ENCODE measurements at places on chromosomes 16 and 17.

- no peak for DNase-seq
Observed at GRCh38 chr16:58513874-58514273, 1.4 kb upstream of the SETD6 start.

DNA sequence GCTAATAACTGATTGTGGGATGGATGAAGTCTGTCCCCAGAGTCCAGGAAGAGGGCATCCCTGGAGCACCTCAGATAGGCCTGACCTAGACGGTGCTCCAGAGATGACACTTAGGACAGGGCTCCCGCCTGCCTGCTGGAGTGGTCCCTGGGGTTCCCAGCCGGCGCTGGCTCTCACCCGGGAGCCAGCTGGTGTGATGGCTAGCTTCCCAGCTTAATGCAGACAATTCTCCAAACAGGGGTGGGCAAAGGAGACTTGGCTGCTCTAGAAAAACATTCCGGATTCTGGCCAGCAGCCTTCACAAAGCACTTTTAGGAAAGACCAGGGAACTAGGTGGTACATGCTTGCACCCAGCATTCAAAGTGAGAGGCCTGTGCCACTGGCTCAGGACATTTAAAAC lies 18.6 kb downstream of the ACE start:
- no peak for DNase-seq

DNA sequence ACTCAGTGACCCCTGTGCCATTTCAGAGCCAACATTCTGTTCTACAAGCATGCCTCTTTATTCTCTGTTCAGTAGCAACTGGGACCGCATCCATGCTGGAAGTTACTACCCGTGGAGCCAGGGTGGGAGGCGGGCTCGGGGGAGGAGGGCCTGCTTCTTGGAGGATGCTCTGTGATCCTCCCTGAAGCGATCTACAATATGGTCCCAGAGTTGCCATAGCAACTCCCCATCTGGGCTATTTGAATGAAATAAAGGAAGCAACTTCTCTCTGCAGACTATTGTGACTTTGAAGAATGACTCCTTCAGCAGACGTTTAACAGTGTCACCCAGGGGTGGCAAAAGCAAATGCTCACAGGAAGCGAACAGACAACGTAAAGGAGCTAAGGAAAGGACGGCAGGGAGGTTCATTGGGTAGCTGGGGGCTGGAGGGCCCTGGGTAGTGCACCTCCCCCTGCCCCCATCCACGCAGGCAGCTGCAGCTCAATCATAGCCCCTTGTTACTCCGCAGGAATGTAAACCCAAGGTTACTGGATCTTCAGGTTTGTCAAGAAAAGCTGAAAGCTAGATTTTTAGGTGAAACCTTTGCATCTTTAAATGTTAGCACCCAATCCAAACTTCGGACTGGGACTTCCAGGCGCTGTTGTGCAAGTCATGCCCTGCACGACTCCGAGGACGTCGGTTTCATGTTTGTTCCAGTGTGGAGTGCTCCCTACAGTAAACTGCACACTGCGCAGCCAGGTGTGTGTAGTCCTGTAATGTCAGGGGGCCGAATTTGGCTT lies 51.1 kb upstream of the MEAK7 start:
- DNase-seq: no peak

- DNase-seq: no peak
Observed at GRCh38 chr17:75459246-75459589, 2.8 kb downstream of the TMEM94 start.

DNA sequence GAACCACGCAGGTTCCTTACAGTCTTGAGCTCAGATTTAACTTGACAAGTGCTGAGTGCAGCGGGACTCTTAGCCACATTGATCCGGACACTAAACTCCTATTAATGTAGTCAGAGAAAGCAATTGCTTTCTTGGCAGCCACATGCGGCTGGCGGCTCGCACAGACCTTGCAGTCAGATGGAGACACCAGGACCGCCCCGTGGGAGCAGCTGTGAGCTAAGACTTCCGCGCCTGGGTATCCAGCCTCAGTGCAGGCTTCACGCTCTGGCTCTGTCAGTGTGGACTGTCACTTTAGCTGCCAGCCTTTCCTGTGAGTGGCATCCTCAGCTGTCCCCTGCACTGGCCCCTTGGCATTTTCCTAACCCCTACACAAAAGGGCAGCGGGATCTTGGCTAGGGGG lies 80.9 kb upstream of the NLRP1 start:
- DNase-seq: no peak

DNA sequence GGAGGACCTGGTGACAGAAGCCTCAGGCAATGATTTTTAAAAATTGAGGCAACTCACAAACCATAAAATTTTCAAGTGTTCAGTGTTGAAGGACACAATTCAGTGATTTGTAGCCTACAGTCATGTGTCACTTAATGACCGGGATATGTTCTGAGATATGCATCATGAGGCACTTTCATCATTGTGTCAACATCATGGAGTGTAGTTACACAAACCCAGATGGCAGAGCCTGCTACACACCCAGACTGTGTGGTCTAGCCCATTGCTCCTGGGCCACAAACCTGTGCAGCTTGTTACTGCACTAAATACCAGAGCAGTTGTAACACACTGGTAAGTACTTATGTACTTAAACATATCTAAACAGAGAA lies 1.6 kb downstream of the PRSS41 start:
- DNase-seq: no peak
